Amygdala (tissue), 56 donors: ENCODE measurements at places on chromosomes 7 and 10.

- DNase-seq: no peak
These were observed 115.7 kb upstream of the NANOS1 start for GRCh38 chr10:118913825-118914224.

- DNase-seq: no peak
These were observed 10.5 kb downstream of the LSM5 start for GRCh38 chr7:32479574-32480200.

DNA sequence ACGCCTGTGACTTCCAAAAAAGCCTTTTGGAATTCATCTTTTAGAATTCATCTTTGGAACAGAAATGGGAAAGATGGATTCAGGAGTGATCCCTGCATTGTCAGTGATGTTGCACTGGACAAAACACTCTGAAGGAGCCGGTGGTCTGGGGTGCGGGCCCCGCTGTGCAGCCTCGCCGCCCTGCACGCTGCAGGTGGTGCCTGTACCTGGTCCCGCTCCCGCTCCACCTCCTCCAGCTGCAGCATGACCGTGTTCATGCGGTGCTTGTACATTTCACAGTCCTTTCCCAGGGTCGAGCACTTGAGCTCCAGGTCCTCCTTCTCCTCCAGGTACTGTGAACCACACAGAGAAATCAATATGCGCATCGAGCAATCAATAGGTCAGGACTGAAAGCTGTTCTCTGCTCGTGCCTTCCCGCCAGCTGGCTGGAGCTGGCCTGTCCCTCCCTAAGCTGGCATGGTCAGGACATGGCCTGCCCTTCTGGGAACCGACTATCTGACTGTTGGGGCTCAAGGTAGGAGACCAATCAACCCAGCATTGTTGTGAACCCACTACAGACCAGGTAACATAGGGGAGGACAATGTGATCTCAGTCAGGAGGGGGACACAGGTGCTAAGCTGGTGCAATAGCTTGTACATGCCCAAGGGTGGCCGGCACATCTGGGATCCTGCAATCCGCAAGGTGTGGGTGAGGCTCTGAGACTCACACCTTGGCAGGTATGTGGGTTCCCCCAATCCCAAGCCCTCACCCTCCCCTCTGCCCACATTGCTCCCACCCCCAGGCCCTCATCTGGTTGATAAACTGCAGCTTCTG, 93.8 kb upstream of the GNA12 start:
- DNase-seq: no peak

- DNase-seq: no peak
These were observed 12.3 kb downstream of the DDC start for GRCh38 chr7:50552921-50553320.

- DNase-seq: no peak
These were observed 67.9 kb upstream of the SRRM3 start for GRCh38 chr7:76133839-76134238.

- no peak for DNase-seq
These were observed 1.3 kb downstream of the FBXL15 start for GRCh38 chr10:102421757-102422512.

- no peak for DNase-seq
These were observed 344.2 kb upstream of the GALNT17 start for GRCh38 chr7:70787771-70788170.

DNA sequence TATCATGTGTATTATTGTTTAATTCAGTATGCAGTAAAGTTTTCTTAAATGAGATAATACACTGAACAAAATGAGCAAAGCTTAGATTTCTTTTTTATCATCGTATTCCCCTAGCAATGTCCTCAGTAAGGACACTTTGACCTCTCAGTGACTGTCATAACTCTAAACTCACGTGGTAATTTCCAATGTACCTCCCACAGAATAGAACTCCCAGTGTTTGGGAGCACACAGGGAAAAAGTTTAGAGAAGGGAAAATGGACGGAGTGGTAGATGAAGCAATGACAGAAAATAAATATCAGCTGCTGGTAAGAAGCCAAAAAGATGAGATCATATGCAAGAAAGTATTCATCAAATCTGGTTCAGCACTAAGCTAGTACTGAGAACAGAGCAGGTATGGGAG, 758.6 kb upstream of the KCND2 start:
- no peak for DNase-seq

DNA sequence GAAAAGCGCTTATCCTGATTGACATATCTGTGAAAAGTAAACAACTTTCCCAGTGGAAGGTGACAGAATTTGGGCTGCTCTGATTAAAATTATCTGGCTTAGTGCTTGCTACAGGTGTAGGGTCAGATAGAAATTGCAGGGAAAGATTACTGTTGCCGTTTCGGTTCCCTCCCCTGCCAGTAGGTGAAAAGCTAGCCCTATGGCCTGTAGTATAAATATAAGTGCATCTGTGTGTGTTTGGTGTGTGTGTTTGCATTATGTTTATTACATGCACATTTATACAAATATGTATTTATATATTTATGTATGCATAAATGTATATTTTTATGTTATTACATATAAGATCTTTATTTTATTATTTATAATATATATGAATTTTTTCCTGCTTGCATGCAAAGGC, 72.3 kb upstream of the VOPP1 start:
- no peak for DNase-seq

DNA sequence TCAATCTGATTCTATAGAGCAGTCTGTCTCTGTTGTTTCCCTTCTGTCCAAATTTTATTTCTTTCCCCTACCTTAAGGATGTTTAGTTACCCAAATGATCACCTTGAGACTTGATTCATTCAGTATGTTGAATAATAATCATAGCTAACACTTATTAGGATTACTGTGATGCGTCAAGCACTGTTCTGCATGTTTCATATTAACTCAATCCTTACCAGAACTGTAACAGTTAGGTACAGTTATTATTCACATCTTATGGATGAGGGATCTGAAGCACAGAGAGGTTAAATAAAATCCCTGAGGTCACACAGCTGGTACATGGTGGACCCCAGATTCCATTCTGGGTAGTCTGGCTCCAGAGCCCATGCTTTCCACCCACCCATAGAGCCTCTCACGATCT, 97.9 kb upstream of the SAMD8 start:
- no peak for DNase-seq

GRCh38 chr10:129780198-129780597, 183.9 kb downstream of the EBF3 start:
- DNase-seq: no peak

DNA sequence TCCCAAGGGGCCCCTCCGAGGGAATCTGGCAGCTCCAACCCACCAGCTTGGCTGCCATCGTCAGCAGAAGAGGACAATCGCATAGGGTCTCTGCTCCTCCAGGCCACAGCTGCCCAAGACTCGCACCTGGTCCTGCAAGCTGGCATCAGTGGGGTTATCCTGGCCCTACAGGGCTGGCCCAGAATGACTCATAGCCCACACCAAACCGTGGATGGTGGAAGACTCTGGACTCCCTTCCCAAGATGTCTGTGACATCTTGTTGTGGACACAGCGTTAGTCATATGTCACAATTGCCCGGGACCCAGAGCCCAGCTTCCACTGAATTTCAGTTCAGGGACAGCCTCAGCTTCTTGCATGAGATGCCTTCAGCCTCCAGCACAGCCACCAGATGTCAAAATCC, 91.5 kb upstream of the CUX1 start:
- DNase-seq: no peak

GRCh38 chr10:116155191-116155590, 117.8 kb downstream of the GFRA1 start:
- no peak for DNase-seq

GRCh38 chr7:134709197-134709596, 62.5 kb downstream of the BPGM start:
- DNase-seq: no peak

DNA sequence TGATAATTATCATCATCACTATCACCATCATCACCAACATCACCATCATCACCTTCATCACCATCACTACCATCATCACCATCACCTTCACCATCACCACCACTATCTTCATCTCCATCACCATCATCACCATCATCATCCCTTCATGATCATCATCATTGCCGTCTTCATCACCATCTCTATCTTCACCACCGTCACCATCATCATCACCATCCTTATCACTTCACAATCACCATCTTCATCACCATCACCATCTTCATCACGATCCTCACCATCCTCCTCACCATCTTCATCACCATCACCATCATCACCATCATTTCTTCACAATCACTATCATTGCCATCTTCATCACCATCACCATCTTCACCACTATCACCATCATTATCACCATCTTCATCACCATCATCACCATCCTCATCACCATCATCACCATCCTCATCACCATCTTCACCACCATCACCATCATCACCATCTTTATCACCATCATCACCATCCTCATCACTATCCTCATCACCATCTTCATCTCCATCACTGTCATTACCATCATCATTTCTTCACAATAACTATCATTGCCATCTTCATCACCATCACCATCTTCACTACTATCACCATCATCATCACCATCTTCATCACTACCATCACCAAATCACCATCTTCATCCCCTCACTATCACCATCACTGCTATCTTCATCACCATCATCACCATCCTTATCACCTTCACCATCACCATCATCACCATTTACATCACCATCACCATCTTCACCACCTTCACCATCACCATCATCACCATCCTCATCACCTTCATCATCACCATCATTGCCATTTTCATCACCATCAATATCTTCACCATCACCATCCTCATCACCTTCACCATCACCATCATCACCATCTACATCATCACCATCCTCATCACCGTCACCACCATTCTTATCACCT, 72.4 kb upstream of the DNAAF5 start:
- no peak for DNase-seq

GRCh38 chr10:86061278-86062197, 305.1 kb downstream of the GRID1 start:
- DNase-seq: no peak

DNA sequence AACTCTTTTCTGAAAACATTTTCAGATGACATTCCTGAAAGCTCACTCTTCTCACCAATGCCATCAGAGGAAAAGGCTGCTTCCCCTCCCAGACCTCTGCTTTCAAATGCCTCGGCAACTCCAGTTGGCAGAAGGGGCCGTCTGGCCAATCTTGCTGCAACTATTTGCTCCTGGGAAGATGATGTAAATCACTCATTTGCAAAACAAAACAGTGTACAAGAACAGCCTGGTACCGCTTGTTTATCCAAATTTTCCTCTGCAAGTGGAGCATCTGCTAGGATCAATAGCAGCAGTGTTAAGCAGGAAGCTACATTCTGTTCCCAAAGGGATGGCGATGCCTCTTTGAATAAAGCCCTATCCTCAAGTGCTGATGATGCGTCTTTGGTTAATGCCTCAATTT, 16.5 kb downstream of the ANLN start:
- DNase-seq: peak; percentile 22

- DNase-seq: no peak
These were observed 98.3 kb downstream of the TRRAP start for GRCh38 chr7:98976396-98977185.

- DNase-seq: no peak
These were observed 12.7 kb downstream of the ZNF438 start for GRCh38 chr10:31018962-31019361.

DNA sequence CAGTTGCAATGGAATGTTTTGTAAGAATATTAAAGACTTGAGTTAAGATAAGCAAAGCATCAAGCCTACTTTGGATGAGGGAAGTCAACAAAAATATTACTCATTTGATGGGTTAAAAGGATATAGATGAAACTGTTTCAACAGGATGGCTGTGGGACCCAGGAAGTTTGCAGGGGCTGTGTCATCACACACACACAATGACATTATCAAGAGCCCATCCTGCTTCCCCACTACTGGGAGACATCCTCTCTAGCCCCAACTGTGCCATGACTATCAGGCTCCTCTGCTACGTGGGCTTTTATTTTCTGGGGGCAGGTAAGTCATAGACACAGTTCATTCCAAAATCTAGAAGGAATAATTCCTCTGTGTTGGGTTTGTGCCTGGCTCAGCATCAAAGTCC, 78.8 kb upstream of the PRSS1 start:
- DNase-seq: no peak

DNA sequence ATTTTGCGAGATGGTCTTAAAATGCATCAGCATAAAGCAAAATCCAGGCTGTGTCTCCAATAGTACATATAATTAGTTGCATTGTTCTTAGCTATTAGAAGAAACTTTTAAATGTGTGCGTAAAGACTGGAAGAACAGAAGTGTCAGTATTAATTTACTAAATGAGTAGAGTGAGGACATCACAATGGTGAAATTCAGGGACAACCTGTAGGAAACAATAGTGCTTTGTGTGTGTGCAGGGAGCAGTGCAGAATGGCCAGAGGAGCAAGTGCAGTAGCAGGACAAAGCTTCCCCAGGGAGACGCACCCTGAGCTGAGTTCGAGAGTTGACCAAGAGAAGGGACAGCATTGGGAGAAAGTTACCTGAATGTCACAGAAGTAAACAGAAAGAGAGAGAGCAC, 13.7 kb downstream of the ITGB8 start:
- no peak for DNase-seq

- DNase-seq: no peak
These were observed 45.5 kb upstream of the DDC start for GRCh38 chr7:50610521-50611277.

DNA sequence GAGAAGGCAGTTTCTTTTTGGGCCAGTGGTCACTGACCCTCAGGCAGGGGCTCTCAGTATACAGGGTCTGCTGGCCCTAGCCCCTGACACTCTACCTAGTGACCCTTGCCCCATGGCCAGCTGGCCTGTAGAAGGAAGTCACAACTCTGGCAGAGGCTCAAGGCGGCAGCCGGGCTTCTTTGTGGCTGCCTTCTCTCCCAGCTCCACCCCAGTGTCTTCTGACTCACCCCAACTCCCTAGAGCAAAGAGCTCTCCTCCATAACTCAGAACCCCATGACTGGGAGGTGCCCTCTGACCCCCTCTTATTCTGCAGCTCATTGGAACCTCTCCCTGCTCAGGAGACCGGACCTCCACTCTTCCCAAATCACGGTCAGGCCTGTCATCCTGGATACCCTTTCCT, 358.2 kb downstream of the FGFR2 start:
- DNase-seq: no peak

GRCh38 chr7:604001-604883, 84.6 kb upstream of the PDGFA start:
- DNase-seq: no peak

- DNase-seq: no peak
These were observed 52.8 kb downstream of the DLG5 start for GRCh38 chr10:77873536-77874380.

- no peak for DNase-seq
These were observed 164.4 kb downstream of the GLRX3 start for GRCh38 chr10:130300608-130301020.

GRCh38 chr10:8163824-8164223, 109.3 kb downstream of the GATA3 start:
- DNase-seq: no peak

- no peak for DNase-seq
These were observed 551.4 kb downstream of the LRMDA start for GRCh38 chr10:75982611-75983369.

DNA sequence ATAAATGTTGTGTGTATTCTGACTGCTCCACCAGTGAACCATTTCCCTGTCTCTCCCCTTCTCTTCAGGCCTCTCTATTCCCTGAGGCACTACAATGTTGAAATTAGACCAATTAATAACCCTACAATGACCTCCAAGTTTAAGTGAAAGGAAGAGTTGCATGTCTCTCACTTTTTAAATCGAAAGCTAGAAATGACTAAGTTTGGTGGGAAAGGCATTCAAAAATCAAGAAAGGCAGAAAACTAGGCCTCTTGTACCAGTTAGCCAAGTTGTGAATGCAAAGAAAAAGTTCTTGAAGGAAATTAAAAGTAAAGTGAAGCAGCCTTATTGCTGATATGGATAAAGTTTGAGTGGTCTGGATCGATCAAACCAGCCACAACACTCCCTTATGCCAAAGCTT, 198.3 kb upstream of the YAE1 start:
- no peak for DNase-seq
